ENCODE measurements at places on chromosomes 6 and 20. TPM values are rescaled to one million over a fixed set of nuclear protein-coding genes. Genes with fewer than 3 reads are reported as not detected.
A peak's percentile ranks its signal among the peaks of the same experiment; 100 is the strongest.

- DNase-seq = peak; percentile 29
Measured at GRCh38 chr6:30615958-30616810, 859 bp downstream of the PPP1R10 start.

GRCh38 chr6:6512711-6513110, 75.8 kb upstream of the LY86 start:
- no peak for DNase-seq

DNA sequence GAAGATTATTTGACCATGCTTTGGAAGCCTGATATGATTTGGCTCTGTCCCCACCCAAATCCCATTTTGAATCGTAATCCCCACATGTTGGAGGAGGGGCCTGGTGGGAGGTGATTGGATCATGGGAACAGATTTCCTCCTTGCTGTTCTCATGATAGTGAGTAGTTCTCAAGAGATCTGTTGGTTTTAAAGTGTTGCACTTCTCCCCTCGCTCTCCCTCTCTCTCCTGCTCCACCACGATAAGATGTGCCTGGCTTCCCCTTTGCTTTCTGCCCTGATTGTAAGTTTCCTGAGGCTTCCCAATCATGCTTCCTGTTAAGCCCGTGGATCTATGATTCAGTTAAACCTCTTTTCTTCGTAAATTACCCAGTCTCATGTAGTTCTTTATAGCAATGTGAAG, 21.7 kb upstream of the FAM217A start:
- DNase-seq = no peak

Gene SRPK1
- 57.0 TPM for total RNA-seq

Gene FAM184A
- total RNA-seq = 4.6 TPM
